Astrocyte of the hippocampus (primary cell): ENCODE measurements at places on chromosomes 2 and 18.

DNA sequence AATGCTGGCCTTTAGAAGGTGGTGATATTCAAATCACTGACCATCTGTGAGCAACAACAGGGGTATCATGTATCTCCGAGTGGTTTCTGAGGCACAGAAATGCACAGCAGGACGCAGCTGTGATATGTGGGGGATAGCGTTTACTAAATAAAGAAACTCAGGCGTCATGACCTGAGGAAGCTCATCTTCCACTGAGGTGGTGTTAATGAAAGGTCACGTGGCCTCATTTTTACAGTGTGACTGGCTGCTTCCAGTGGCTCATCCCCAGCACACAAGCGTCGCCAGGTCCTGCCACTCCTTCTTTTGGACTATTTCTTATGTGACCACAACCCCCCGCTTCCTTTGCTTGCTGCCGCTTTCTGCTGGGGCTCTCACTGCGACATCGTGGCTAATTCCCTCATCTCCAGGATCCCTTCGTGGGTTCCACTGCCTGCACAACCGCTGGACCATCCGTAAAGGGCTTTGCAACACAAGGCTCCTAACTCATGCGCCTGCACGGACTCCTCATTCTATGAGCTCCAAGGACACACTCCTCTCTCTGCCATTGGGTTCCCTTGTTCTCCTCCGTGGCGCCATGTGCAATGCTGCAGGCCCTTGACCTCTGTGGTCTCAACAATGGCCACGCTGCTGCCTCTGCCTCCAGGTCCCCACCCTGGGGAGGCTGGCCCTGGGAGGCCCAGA, 109.3 kb downstream of the MBP start:
- no peak for DNase-seq

DNA sequence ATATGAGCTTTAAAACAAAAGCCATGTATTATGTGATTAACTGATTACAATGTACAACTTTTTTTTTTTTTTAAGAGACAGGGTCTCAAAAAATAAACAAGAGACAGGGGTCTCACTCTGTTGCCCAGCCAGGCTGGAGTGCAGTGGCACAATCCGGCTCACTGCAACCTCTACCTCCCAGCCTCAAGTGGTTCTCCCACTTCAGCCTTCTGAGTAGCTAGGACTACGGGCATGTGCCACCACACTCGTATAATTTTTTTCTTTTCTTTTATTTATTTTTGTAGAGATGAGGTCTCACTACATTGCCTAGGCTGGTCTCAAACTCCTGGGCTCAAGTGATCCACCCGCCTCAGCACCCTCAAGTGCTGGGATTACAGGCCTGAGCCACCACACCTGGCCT, 103.1 kb downstream of the ATAD2B start:
- no peak for DNase-seq

GRCh38 chr2:235170016-235170415, 218.2 kb downstream of the SH3BP4 start:
- no peak for DNase-seq

GRCh38 chr2:165109915-165110314, 93.9 kb downstream of the SCN3A start:
- DNase-seq = no peak

DNA sequence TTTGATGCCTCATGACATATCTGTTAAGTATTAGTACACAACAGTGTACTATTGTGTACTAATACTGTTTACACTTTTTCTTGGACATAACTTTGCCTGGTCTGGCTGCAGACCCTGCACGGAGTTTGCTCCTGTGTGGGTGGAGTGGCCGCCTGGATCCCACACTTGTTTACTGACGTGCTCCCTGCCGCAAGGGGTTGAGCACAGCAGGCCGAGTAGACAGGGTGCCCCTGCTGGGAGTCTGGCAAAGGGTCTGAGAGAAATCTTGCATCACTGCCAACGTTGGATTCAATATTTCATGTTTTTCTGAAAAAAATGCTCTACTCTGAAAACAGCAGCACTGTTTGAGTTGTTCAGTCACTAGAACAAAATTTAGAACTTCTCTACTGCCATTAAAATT, 59.0 kb downstream of the PDK1 start:
- no peak for DNase-seq

DNA sequence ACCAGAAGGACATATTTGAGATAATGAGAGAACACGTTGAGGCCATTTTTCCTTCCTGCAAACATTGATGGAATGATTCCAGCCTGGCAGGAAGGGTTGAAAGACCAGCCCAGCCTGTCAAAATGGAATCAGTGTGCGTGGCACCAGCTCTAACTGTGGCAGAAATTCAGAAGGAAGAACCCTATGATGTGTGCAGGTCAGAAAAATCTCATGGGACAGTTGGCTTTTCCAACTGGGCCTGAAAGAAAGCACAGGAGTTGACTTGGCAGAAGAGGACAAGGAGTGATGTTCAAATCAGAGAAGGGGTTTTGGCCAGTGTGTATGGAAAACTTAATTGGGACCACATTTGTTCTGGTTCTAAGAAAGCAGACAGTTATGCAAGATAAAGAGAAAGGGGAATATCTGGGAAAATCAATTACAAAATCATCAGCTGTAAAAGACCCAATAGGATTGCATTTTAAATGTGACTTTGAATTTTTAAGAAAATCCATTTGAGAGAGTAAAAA, 192.8 kb upstream of the PID1 start:
- DNase-seq = no peak

DNA sequence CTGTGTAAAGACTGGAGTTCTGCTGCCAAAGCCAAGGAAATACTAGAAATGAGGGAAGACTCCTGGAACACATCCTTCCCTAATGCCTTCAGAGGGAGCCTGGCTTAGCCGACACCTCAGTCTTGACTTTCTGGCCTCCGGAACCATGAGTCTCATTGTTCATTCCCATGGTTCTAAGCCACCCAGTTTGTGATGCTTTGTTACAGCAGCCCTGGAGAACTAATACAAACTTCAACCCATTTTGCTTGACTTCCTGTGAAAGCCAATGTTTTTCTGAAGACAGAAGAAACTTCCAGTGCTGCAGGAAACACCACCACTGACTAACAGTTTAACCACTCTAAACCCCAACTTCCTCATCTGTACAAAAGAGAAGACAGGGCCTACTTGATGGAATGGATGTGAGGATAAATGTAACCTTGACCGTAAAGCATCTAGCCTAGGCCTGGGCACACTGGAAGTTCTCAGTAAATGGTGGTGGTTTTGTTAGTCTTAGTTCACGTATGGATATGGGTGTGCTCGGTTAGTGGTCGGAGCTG, 85.9 kb upstream of the RFX8 start:
- no peak for DNase-seq

DNA sequence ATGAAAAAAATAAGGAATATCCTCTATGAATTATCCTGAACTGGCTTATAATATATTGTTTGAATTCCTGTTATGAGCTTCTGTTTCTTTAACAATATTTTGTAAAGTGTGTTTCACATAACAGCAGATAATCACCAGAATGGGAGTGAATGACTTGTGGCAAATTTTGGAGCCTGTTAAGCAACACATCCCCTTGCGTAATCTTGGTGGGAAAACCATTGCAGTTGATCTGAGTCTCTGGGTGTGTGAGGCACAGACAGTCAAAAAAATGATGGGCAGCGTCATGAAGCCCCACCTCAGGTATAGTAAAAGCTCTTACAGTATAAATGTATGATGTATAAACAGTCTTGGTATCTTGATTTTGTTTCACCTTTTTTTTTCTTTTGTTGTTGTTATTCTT, 5.9 kb downstream of the GEN1 start:
- no peak for DNase-seq

- DNase-seq = no peak
Measured at GRCh38 chr18:50638884-50639420, 79.1 kb downstream of the MAPK4 start.

- DNase-seq = no peak
Measured at GRCh38 chr2:5473635-5474034, 218.5 kb upstream of the SOX11 start.

GRCh38 chr18:23340661-23341060, 112.4 kb upstream of the RIOK3 start:
- no peak for DNase-seq

DNA sequence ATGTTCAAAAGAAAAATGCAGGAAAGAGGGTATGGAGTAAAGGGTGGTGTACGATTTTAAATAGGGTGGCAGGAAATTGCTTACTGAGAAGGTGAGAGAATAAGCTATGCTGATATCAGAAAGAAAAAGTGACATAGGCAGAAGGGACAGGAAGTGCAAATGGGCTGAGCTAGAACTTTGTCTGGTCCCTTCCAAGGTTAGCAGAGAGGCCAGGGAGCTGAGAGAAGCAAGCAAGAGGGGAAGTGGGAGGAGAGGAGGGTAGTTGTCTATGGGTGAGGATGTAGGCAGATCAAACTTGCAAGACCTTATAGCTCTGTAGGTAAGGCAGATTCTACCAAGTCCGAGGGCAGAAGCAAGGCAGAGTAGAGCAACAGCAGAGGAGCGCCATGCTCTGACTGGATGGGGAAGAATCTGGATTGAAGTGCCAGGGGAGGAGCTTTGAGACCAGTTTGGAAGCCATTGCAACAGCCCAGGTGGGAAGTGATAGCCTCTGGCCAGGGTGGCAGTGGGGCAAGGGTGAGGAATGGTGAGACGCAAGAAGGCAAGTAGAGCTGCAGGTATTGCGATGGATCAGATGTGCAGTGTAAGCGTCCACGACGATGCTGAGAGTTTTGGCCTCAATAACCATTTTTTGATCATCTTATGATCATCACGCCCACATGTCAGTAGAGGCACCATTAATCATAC, 134.4 kb upstream of the APCDD1 start:
- no peak for DNase-seq

- no peak for DNase-seq
Measured at GRCh38 chr2:233714121-233714520, 1.4 kb downstream of the UGT1A5 start.

DNA sequence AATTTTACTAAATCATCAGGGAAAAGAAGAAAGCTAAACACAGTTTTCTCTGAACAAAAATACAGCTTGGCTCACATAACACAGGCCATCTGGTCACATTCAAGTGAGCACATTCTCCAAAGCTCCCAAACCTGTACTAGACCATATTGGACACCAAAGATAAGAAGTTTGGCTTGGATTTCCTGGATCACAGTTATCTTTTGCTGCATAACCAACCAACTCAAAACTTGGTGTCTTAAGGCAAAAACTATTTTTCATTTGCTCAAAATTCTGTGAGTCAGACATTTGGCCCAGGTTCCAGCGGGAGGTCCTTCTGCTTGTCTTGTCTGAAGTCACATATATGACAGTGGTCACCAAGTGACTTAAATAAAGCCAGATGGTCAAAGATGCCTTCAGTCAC, 83.2 kb downstream of the GYPC start:
- no peak for DNase-seq

- DNase-seq = no peak
Measured at GRCh38 chr2:229855116-229855515, 66.7 kb downstream of the TRIP12 start.

DNA sequence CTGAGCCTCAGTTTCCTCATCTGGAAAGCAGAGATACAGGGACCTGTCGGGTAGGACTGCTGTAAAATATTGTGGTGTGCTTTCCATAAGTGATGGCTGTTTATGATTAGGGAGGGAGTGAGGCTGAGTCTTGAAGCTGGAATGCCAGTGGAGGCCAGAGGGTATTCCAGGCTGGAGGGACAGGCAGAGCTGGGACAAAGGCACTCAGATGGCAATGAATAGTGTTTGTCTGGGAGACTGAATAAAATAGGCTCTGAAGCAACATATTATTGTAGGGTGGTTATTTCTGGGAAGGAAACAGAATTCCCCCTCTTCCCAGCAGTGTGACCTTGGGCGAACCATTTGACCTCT, 120.7 kb downstream of the INHBB start:
- DNase-seq = no peak

GRCh38 chr2:16578081-16578480, 87.6 kb downstream of the CYRIA start:
- no peak for DNase-seq

DNA sequence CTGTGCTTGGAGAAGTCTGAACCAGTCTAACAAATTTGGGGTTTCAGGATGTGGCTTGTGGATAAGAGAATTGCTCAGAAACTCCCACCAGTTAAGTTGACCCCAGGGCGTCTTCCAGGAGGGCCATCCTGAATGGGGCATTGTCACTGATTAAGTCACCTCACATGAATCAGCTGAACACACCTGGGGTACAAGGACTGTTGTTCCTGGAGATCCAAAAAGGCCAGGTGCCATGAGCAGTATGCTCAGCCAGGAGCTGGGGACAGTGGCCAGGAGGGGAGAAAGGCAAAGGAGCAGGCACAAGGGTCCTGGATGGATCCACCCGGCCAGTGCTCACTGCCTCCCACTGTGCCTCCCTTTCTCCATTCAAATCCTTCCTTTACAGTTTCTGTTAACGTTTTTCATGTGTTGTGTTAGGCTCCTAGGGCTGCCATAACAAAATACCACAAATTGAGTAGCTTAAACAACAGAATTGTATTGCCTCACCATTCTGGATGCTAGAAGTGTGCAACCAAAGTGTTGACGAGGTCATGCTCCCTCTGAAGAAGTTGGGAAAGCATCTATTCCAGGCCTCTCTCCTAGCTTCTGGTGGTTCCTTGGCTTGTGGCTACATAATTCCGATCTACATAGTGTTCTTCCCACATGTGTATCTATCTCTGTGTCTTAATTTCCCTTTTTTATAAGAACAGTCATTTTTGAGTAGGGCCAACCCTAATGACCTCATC, 33.4 kb downstream of the TRABD2A start:
- no peak for DNase-seq

GRCh38 chr2:241703032-241703604, 1.3 kb downstream of the ING5 start:
- peak; percentile 49 for DNase-seq

- no peak for DNase-seq
Measured at GRCh38 chr2:69030800-69031428, 17.9 kb downstream of the ANTXR1 start.

- DNase-seq = no peak
Measured at GRCh38 chr18:62697636-62698035, 17.7 kb upstream of the PHLPP1 start.

DNA sequence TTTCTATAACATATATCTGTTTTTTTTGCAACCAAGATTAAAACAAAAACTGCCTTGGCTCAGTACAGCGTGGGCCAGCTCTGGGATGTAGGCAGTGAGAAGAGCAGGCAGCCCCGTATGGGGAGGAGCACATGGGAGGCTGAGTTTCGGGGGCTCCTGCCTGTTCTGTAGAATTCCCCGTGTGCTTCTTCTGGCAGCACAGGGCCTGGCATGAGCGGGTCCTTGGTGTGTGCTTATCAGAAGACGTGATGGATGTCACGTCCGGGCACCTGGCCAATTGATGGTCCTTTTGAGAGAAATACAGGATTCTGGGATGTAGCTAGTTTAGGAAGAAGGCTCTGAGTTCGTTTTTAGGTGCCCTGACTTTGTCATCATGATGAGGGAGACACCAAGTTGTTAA, 16.2 kb downstream of the IMPA2 start:
- no peak for DNase-seq

GRCh38 chr18:13620206-13620672, 106.1 kb downstream of the FAM210A start:
- DNase-seq = no peak

- DNase-seq = no peak
Measured at GRCh38 chr2:124088616-124089015, 63.5 kb downstream of the CNTNAP5 start.
